Left kidney (tissue), 8 donors: ENCODE measurements at places on chromosomes 1 and 21. TPM values are rescaled to one million over a fixed set of nuclear protein-coding genes. Genes with fewer than 3 reads are reported as not detected.

GRCh38 chr1:177103005-177103852, 61.3 kb downstream of the ASTN1 start:
- DNase-seq = no peak

DNA sequence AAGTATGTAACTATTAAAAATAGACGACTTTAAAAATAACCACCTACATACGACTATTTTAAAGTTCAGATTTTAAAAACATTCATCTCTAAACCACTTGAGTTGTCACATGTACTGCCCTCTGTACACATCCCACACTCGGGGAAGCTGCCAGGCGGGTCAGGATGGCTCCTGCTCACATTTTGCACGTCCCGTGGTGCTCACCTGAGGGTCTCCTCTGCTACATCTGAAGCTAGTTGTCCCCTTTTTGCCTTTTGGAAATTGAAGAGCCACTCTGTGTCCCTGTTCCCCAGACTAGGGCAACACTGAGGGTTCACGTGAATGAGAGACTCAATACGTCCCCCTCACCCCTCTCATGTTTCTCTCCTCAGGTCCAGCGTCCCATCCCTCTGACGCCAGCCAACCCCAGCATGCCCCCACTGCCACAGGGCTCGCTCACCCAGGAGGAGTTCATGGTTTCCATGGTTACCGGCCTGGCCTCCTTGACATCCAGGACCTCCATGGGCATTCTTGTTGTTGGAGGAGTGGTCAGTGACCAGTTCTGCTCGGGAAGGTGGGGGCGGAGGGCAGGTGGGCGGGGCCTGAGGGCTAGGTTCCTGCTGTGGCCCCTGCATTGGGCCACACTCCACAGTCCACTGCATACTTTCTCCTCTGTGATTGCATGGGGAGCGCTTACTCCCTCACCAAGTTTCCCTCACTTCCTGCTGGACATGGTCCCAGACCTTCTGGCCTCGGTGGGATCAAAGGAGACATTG, 13.0 kb upstream of the MIIP start:
- no peak for DNase-seq

The KRTAP13-2 gene
- polyA plus RNA-seq = not detected

The AMY1B gene
- polyA plus RNA-seq = not detected

The ZBTB8A gene
- polyA plus RNA-seq = 21.9 TPM

The CR1 gene
- 18.6 TPM for polyA plus RNA-seq

The FAM167B gene
- 5.8 TPM for polyA plus RNA-seq

- no peak for DNase-seq
These were observed 301.9 kb downstream of the NPHP4 start for GRCh38 chr1:5690291-5690690.

The ASPM gene
- polyA plus RNA-seq = 38.6 TPM

The BGLAP gene
- 4.8 TPM for polyA plus RNA-seq

The FBLIM1 gene
- polyA plus RNA-seq = 49.5 TPM

GRCh38 chr1:165644064-165644735, 13.2 kb downstream of the MGST3 start:
- DNase-seq = no peak

The CA6 gene
- 0.12 TPM for polyA plus RNA-seq

The OR14C36 gene
- polyA plus RNA-seq = not detected

DNA sequence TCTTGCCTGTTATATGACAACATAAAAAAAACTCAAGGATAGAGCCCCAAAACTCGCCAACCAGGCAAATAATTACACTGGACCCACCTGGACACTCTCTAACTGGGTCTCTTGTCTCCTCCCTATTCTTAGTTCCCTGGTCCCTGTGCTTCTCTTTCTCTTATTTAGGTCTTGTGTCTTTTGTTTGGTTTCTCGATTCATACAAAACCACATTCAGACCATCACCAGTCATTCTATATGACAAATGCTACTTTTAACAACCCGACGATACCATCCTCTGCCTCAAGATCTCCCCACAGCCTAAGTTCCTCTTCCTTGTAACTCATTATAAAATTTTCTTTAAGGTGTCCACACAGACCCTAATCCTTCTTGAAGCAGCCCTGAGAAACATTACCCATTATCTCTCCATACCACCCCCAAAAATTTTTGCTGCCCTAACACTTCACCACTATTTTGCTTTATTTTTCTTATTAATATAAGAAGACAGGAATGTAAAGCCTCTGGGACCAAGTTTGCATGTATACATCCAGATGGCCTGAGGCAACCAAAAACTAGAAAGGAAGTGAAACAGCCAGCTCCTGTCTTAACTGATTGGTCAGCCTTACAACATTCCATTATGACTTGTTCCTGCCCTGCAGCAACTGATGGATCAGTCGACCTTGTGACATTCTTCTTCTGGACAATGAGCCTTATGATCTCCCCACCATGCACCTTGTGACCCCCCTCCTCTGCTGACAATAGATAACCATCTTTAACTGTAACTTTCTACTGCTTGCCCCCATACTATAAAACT, 638.2 kb downstream of the AMY1C start:
- no peak for DNase-seq

DNA sequence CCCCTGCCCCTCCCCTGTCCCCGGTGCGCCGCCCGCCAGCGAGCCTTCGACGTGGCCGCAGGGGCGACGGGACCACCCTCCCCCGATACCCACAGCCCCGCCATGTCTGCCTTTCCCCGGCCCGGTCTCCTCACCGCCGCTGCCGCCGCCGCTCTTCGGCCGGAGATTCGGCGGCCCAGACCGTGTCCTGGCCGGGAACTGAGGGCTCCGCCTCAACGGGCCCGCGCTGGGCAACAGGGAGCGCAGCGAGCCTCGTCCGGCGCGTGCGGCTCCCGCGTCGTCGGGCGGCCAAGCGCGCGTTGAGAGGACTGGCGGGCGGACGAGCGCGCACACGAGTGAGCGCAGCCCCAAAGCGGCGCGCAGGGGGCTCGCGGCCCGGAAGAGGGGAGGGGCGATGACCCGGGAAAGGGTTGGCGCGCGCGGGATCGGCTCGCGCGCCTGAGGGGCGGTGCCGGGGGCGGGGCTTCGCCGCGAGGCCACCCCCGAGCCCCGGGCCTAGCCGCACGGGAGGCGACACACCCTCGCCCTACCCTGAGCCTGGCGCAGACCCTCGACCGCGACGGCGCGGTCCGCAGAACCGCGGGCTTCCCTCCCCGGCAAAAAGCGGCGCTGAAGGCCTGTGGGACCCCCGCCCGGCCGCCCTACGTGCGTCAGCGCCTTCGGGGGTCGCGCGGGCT, at the start of gene BTG3:
Gene BTG3, minus strand, starts transcription at position 337 of the 677 bp plus-strand sequence. CDS start 3,757 bp downstream, outside the sequence.
- peak; percentile 77 for DNase-seq

The LYST gene
- 13.9 TPM for polyA plus RNA-seq

GRCh38 chr1:207988326-207989165, 77.6 kb upstream of the CD34 start:
- DNase-seq = no peak

The VPS72 gene
- 67.6 TPM for polyA plus RNA-seq

- DNase-seq = no peak
These were observed 74.4 kb downstream of the HMCN1 start for GRCh38 chr1:185808631-185809030.

- no peak for DNase-seq
These were observed 32.7 kb downstream of the WLS start for GRCh38 chr1:68199603-68200002.

The FUBP1 gene
- polyA plus RNA-seq = 426 TPM

The NBPF15 gene
- polyA plus RNA-seq = 103 TPM

DNA sequence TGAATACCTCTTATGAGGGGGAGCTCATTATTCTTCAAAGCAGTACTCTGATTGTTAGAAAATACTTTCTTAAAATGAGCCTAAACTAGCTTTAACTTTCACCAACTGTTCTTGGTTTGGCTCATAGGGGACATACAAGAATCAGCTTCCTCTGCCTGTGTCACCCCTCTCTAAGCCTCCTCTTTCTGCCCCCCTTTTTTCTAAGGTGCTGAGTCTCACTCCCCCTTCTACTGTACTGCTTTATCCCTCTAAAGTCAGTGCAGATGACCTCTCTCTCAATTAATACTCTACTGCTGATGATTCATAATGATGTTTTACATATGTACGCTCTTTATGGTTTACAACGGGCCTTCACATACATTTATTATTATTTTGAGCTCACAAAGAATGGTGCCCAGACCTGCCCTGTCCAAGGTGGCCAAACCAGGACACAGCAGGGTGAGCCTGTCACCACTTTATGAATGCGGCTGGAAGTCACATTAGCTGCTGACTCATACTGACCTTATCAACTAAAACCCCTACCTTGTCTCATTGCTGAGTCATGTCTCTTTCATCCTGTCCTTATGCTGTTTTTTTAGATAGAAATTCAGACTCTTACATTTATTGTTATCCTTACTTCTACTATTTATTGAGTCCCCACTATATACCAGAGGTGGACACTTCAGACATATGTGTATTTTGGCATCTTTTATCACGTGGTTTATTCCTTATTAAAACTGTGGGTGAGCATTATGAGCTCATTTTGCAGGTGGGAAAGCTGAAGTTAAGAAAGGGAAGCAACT, 126.9 kb downstream of the RNF220 start:
- DNase-seq = no peak

GRCh38 chr1:201625226-201625761, 86.4 kb downstream of the NAV1 start:
- DNase-seq = no peak

GRCh38 chr1:31811605-31812004, 4.2 kb downstream of the SPOCD1 start:
- peak; percentile 59 for DNase-seq

DNA sequence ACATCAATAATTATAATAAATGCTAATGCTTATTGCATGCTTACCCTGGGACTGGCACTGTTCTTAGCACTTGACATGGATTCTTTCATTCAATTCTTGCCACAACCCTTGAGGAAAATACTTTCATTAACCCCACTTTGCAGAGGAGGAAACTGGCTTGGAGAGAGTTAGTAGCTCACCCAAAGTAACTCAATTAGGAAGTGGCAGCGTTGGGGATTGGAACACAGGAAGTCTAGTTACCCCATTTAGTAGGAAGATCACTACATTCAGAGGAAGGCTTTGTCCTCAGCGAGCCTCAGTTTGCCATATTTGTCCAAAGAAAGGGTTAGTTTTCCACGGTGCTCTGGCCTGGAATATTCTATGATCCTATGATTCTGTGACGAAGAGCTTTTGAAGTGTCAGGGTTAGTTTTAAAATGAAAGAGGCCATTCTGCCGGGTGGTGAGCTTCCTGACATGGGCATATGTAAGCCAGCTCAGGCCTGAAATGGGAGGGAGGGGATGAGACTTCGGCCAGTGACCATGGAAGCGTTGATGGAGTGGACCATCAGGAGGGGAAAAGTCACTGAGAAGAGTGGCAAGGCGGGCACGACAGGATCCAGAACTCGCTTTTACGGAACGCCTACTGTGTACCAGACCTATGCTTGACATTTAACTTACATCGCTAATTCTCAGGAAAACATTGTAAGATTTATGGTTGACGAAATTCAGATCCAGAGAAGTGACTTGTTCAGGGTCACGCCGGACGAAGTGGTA, 28.2 kb upstream of the EPB41 start:
- DNase-seq = no peak

- DNase-seq = no peak
These were observed 19.3 kb upstream of the PTAFR start for GRCh38 chr1:28195780-28196179.

The BNIPL gene
- polyA plus RNA-seq = 3.4 TPM

The FALEC gene
- polyA plus RNA-seq = 0.83 TPM

DNA sequence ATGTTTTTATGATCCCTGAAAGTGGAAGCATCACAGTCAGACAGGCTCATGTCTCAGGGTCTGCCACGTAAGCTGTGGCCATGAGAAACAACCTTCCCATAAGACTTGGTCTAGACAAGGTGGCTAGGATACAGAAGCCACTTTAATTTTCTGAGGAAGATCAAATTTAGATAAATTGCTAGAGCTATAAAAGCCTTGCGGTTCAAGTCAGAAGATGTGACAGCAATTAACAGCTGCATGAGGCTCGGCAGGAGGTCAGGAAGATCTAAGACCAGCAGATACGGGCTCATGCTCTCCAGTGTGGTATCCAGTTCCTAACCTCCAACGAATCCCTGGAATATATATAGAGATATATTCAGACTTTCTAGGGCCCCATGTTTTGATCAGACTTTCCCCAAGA, 577.1 kb downstream of the PLPP3 start:
- no peak for DNase-seq

The ADORA1 gene
- 4.6 TPM for polyA plus RNA-seq

DNA sequence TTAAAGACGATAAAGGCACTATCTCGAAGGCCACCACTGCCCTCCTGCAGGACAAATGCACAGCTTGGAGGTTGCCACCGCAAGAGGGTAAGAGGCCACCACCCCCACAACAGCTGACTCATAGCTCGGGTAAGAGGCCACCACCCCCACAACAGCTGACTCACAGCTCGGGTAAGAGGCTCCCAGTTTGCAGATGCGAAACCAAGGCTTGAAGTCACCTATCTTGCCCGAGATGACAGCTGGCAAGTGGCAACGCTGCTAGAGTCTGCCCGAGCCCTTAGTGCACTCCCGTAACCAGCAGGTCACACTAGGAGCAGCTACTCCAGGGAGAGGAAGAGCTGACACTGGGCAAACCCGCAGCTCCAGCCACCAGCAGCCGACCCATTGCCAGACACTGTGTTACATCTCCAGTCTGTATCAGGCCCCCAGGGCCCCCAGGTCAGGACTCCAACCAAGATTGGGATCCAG, 17.1 kb upstream of the SPSB1 start:
- DNase-seq = no peak

DNA sequence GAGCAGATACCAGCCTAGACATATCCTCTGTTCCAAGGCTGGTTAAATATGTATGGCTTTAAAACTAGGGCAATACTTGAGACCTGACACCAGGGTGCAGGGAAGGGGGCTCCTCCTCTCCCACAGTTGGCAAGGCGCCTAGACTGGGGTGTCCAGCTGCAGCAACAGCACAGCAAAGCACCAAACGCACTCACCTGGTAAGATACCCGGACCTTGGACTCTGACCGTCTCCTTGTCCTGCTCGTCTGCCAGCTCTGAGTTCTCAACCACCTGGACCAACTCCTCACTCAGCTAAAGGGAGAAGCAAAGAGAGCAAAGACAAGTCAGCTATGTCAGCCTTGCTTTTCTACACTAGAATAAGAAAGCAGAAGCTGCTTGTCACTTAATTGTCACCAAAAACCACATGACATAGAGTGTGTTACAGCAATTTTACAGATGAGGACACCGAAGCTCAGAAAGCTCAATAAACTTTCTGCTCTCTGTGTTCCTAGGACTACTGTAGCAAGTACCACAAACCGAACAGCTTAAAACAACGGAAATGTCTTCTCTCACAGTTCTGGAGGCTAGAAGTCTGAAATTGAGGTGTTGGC, 4.4 kb downstream of the PACC1 start:
- no peak for DNase-seq

The SYCP1 gene
- polyA plus RNA-seq = 0.90 TPM
